Activated naive CD4-positive, alpha-beta T cell (primary cell): ENCODE measurements at places on chromosomes 7 and 10.

GRCh38 chr10:108411206-108411605 is 1246.7 kb upstream of the SORCS1 start:
- DNase-seq = no peak

DNA sequence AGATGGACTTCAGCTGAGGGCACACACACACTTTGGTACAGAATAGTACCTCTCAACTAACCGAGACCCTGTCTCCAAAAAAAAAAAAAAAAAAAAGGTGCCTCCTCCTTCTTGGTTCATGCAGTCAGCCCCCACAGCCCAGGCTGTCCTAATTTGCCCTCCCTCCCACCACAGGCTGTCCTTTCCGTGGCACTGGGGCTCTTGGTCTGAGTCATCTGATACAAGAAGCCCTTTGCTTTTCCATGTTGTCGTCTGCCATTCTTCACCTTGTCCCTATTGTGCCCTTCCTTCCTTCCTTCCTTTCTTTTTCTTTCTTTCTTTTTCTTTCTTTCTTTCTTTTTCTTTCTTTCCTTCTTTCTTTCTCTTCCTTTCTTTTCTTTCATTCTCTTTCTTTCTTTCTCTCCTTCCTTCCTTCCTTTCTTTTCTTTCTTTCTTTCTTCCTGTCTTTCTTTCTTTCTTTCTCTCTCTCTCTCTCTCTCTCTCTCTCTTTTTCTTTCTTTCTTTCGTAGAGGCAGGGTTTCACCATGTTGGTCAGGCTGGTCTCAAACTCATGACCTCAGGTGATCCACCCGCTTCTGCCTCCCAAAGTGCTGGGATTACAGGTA is 96.0 kb upstream of the IKZF1 start:
- no peak for DNase-seq

GRCh38 chr7:79298145-79298760 is 155.2 kb downstream of the MAGI2 start:
- no peak for DNase-seq

GRCh38 chr10:44979281-44980191 is 927 bp upstream of the DEPP1 start:
- no peak for DNase-seq

GRCh38 chr10:6586501-6586900 is 6.4 kb upstream of the PRKCQ start:
- DNase-seq = no peak

- no peak for DNase-seq
These were observed 36.5 kb downstream of the XPNPEP1 start for GRCh38 chr10:109886781-109887140.

- no peak for DNase-seq
These were observed 6.7 kb upstream of the COL28A1 start for GRCh38 chr7:7542251-7542835.
